Neural progenitor cell (in vitro differentiated cells): ENCODE measurements at places on chromosomes 1 and 21.
A peak's percentile ranks its signal among the peaks of the same experiment; 100 is the strongest.

GRCh38 chr1:66330722-66331141, 203.2 kb upstream of the SGIP1 start:
- DNase-seq = no peak

- no peak for DNase-seq
Observed at GRCh38 chr1:151803164-151803563, 2.1 kb downstream of the LINGO4 start.

- no peak for DNase-seq
Observed at GRCh38 chr1:110173466-110174105, 23.3 kb downstream of the SLC6A17 start.

DNA sequence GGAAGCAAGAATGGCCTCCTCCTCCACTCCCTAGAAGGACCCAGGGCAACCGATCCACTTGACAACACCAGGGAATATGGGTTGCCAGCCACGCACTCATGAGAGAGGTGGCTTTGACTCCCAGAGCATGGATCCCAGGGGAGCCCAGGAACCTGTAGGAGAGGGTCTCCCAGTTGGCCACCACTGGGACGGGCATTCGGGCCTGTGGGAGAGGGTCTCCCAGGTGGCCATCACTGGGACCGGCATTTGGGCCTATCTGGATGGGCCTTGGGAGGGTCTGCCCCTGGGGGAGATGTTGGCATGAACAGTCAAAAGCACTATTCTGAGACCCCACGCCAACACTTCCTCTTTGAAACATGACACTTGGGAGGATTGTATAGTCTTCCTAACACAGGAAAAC, 565 bp downstream of the TFF1 start:
- DNase-seq = no peak

DNA sequence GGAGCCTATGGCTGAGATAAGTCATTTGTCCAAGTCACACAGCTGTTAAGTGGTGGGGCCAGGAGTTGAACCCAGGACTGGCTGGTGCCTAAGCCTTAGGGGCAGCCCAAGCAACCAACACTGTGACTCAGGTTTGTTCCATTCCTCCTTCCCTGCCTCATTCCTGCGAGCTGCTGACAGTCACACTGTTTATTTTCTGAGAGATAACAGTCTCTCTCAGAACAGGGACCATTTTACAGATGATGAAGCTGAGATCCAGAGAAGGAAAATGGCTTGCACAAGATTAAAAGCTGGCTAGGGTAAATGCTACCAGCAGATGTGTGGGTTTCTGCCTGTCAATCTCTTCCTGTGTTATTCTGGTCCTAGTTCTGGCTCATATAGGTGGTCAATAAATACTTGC, 24.3 kb upstream of the TCEA3 start:
- no peak for DNase-seq

DNA sequence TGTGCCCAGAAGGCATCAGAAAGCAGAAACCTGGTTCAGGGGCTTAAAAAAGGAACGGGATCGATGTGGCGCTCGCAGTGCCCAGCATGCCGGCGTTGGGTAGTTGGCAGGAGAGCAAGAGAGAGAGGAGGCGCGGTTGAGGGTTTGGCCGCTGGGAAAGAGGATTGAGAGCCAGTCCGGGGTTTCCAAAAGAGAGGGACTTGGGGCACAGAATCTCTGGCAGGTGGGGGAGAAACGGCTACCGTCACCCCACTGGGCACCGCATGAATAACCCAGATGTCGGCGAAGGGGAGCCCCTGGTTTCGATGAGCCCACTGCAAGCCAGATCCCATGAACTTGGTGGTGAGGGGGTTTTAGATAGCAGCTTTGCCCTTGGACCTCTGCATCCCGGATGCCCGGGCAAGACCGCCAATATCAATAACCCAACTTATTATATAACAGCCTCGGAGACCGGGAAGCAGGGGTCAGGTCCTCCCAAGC, 60.4 kb upstream of the ACOT11 start:
- DNase-seq = peak; percentile 45

DNA sequence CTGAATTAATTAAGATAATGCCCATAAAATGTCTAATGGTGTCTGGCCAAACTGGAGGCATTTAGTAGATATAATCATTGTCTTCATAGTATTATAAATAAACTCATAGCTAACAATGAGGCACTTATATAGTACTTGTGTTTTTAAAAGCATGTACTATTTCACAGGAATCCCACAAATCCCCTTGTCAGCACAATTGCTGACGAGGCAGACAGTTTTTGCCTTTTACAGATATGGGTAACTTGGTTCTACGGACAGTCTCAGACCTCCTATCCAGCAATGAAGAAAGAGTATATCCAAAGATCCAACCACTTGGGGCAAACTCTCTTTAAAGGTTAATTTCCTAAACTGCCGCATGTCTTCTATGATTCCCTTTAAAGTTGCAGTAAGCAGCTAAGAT, 73.7 kb downstream of the ATP1B1 start:
- no peak for DNase-seq

DNA sequence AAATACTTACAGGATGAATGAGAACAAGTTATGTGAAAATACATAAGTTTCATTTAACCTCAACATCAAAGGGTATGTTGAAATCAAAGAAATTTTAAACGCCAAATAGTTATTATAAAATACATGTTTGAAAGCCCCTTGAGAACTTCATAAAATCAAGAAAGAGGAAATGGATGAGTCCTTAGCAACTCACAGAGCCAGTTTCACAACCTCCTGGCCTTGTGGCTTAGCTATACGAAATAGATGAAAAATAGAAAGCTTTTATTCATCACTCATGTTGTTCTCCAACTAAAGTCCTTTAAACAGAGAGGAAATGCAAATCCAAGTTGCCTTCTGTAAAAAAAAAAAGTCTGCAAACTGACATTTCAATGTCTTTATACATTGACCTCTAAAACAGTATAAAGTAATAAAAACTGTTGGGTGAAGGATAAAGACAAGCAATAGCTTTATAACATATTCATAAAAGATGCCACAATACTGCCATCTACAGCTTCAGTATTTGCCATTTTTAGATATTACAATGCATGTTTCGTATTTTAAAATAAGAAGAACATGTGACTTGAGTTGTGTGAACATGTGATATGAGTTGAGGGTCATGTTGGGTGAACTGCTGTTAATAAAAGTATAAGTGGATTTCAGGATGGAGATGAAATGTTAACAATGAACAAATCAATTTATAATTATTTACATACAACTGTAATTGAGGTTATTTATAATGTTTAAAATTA, 847.8 kb downstream of the MRPL39 start:
- DNase-seq = no peak

DNA sequence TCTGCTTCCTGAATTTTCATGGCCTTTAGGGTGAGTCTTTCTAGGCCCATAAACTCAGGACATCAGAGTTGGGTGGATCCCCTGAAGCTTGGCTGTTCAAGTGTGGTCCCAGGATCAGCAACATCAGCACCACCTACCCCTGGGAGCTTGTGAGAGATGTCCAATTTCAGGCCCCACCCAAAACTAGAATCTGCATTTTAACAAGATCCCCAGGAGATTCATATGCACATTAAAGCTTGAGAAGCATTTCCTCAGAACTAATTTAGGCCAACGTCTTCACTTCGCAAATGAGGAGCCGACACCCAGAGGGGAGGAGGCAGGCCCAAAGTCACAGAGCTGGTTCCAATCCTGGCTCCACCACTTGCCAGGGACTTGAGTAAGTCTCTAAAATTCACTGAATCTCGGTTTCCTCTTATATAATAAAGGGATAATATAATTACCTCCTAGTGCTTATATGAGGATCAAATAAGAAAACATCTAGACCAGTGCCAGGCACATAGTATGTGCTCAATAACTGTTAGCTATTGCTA, 10.3 kb upstream of the PHLDA3 start:
- DNase-seq = no peak

- no peak for DNase-seq
Observed at GRCh38 chr1:12604114-12604874, 13.7 kb downstream of the DHRS3 start.

GRCh38 chr1:14666373-14666772, 67.9 kb downstream of the KAZN start:
- DNase-seq = no peak

DNA sequence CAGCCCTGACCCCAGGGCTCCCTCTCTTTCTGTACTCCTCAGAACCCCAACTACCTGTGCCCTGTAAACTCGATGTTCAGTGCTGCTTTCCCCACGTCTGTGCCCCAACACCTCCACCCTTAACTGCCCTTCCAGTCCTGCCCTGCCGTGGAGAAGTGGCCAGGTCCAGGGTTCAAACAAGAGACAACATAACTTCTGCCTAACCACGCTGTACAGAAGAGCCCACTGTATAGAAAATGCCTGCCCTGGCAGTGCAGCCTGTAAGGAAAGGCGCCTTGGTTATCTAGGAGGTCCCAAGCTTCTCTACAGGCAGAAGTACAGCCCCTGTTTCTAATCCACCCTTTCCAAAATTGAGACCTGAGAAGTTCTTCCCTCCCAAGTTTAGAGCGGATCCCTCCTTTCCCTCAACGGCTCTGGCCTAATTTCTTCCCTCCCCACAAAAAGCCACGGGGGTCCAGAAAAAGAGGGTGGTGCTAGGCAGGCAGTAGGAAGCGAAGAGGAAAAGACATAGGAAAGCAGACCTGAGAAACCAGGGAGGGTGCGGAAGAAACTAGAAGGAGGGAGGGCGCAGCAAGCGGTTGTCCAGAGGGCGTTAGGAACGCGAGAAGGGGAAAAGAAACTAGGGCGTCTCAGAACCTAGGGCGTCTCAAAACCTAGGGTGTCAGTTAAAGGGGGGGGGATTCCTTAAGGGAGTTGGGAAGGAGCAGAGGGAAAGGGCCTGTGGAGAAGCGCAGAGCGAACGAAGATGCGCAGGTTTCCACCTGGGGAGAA, 3.2 kb downstream of the DMRTA2 start:
- peak; percentile 5 for DNase-seq

- DNase-seq = no peak
Observed at GRCh38 chr21:44870748-44871495, 2.6 kb downstream of the PTTG1IP start.

DNA sequence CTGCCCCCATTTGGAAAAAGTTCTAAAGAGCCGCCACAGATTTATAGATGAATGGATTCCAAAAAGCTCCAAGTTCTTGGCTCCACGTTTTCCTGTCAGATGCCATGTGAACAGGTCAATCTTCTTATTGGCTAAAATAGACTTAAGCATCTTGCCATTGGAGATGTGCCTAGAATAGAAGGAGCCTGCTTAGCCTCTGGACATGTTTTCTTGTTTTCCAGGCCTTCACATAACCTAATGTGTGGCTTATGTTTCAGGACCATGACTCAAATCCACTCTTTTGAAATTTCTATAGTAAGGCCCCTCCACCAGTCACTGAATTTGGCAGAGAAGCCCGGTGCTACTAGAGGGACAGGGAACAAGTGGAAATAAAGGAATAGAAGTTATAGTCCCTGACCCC, 31.5 kb downstream of the PHC2 start:
- DNase-seq = no peak

- no peak for DNase-seq
Observed at GRCh38 chr1:112850034-112850757, 105.8 kb downstream of the SLC16A1 start.

DNA sequence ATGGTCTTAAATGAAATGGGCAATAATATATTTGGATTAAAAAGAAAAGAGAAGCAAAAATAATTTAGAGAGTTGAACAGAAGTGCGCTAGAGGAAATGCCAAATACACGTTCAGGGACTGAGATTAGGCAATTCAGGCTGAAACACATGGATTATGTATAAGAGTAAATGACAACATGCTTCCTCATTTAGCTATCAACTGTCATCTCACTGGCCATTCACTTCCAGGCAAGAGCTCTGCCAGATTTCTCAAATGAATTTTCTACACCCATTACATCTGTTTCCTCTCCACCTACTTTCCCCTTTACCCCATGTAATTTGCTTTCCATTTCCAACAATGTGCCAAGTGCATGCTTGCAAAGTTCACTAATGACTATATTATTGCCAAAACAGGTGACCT, 582.4 kb downstream of the LTN1 start:
- DNase-seq = no peak

DNA sequence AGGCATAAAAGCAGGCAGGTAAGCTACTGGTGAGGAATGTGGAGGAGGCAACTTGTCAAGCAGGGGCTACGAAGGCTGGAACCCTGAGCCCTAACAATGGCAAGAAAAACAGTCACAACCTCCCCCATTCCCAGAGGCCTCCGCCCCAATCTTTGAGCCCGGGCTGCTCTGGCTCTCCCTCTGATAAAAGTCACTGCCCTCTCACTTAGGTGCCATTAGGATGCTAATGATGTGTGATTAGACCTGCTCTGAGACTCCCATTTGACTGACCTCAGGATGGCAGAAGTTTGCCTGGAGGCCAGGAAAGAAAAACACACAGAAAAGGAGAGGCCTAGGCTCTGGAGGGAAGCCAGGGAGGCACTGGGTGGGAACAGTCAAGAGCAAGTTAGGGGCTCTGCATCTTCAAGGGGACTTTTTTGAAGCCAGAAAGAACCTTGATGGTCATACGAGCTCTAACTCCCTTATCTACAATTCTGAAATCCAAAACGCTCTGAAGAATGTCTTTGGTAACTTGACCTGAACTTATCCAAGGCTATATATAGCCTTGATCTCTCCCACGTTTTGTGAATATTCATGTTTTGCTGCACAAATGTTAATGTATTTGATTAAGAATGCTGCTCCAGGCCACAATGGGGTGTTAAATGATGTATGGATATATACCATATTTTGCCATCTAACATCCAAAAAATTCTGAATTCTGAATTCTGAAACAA, 98.9 kb downstream of the TRABD2B start:
- DNase-seq = no peak

GRCh38 chr1:203559523-203559922, 65.6 kb downstream of the OPTC start:
- no peak for DNase-seq

DNA sequence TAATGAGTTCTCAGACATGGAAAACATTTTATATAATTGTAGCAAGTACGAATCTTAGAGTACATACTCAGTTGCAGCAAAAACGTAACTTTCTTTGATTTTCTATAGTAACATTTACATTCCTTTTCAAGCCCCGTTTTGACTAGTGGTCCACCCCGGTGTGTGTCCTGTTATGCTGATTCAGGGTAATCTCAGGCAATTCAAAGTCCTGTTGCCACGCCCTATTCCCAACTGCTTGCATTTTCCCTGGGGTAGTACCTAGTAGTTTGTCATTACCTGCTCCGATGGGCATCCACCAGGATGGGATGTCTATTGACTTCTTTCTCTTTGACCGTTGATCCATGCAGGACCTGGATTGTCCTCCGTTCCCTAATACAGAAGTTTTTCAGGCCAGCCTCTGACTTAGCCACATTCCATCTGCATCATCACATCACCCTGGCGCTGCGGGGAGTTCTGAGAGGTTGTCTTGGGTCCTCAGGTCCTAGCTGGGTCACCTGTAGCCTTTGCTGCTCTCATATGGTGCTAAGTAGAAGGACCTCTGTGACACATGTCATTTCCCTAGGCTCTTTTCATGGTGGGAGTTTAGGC, 15.0 kb upstream of the FCAMR start:
- DNase-seq = peak; percentile 5

- no peak for DNase-seq
Observed at GRCh38 chr1:104229860-104230259, 480.2 kb downstream of the AMY1C start.

GRCh38 chr1:68217060-68217554, 15.2 kb downstream of the WLS start:
- DNase-seq = peak; percentile 94

- peak; percentile 42 for DNase-seq
Observed at GRCh38 chr21:31142600-31142999, 104.3 kb upstream of the KRTAP19-8 start.

- no peak for DNase-seq
Observed at GRCh38 chr1:70627910-70628309, 216.8 kb downstream of the CTH start.
